ENCODE measurements at places on chromosomes 2 and 18. TPM values are rescaled to one million over a fixed set of nuclear protein-coding genes. Genes with fewer than 3 reads are reported as not detected.

Gene KCTD18
- 13.8 TPM for total RNA-seq

Gene ABCG5
- not detected for total RNA-seq

Gene CDK5R2
- total RNA-seq = not detected

Gene CAPN14
- total RNA-seq = 0.62 TPM

Gene FBXO15
- total RNA-seq = 2.2 TPM

Gene ABCG8
- total RNA-seq = not detected

Gene HRH4
- not detected for total RNA-seq

Gene MYL1
- total RNA-seq = 0.42 TPM

Gene ZNF804A
- total RNA-seq = 1.2 TPM

Gene SERPINB11
- not detected for total RNA-seq

Gene CNGA3
- not detected for total RNA-seq

Gene METAP1D
- total RNA-seq = 15.4 TPM

Gene ARHGAP15
- 12.4 TPM for total RNA-seq

Gene LAMA3
- total RNA-seq = 28.7 TPM

Gene PLB1
- 9.9 TPM for total RNA-seq

Gene LIMS2
- total RNA-seq = 112 TPM

DNA sequence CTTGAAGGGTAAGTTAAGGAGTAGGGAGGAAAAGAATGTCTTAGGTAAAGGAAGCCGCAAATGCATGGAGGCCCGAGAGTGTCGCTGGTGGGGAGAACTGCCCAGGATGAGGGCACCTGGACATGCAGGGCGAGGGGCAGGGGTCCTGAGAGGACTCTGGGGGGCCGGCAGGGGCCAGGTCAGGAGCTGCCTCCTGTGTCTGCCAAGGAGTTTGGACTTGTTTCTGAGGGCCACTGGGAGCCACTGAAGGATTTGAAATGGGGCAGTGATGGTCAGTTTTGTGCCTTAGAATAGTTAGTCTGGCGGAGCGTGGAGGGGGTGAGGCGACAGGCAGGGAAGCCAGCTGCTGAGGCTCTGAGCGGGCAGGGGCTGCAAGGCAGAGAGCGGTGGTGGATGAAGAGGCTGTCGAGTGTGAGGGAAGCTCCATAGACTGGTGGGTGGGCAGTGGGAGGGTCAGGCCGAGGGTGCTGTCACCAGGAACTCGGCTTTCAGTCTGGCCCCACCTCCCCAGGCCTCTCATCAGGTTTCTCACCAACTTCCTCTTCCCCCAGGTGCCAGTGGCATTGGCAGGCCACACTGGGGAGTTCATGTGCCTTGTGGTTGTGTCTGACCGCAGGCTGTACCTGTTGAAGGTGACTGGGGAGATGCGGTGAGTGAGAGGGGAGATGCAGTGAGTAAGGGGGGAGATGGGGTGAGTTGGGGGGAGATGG is 14.7 kb upstream of the SLC4A3 start:
- DNase-seq = no peak

DNA sequence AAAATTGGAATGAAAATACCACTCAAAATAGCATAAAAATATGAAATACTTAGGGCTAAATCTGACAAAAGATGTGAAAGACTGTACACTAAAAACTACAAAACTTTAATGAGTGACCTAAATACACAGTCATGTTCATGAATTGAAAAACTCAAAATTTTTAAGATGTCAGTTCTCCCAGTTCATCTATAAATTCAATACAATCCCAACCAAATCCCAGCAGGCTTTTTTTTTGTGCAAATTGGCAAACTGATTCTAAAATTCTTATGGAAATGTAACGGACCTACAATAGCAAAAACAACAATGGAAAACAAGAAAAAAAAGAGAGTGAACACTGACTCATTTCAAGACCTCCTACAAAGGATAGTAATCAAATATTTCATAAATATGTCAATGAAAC is 4.4 kb upstream of the USP40 start:
- no peak for DNase-seq

DNA sequence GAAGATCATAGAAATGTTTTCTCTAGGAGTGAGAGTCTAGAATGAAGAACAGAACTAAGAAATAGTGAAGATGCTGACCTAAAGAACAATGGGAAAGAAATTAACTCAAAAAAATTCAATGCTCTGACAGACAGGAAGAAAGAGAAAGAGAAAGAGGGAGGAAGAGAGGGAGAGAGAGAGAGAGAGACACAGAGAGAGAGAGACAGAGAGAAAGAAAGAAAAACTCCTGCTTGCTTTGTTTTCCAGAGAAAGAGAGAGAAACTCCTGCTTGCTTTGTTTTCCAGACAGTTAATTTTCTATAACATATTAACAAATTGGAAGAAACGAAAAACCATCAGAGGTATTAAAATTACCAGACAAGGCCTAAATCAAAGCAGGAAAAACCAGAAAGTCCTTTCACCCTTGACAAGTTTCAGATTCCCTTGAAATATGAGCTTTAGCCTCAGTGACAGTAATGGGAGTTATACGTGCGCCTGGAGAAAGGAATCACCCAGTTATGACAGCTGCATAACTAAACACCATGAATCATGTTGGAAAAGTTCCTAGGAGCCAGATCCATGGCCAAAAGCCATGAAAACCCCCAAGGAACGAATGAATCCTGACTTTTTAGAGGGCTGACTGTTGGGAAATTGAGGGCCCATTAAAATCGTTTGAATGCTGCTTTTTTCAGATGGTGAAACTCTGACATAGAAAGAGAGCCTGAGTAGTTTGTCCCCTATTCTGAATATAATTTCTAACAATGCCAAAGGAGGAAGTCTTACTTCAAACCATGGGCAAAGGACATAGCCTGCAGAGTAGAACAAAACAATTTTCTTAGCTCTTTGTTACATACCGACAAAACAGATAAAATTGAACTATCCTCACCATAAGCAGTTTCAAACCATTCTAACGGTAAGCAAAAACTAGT is 228.6 kb upstream of the CHST9 start:
- no peak for DNase-seq

DNA sequence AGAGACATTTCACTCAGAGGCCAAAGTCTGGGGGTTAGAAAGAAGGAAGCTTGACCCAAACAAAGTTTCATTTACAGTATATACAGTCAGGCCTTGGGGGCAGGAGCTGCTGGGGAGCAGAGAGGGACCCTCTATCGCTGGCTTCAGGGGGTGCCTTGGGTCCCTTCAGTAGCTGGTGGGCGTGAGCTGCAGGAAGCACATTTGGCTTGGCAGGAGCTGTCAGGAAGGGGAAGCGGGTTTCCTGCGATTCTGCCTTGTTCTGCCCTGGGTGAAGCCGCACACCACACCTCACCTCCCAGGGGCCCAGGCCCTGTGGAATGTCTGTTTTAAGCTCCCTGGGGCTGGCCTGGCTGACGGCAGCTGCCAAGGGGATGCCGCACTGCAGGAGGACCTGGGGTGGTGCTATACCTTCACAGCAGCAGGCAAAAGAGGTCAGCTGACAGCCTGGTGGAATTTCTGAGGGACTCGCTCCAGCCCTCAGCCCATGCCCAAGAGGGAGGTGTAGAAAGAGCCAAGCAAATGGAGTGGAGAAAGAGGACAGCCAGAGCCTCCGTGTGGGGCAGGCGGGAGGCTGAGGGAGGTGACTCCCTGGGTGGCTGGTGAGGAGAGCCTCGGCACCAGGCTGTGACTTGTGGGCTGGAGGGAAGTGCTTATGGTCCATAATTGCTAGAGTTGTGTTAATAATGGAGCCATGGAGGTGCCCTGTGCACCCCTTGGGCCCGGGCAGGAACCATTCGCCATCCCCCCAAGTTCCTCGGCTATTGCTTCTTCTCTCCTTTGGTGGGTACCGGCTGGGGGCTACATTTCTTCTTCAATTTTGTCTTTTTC is 43.9 kb downstream of the PSD4 start:
- DNase-seq = no peak

- peak; percentile 17 for DNase-seq
These were observed 18.2 kb downstream of the MTHFD2 start for GRCh38 chr2:74216642-74217041.

DNA sequence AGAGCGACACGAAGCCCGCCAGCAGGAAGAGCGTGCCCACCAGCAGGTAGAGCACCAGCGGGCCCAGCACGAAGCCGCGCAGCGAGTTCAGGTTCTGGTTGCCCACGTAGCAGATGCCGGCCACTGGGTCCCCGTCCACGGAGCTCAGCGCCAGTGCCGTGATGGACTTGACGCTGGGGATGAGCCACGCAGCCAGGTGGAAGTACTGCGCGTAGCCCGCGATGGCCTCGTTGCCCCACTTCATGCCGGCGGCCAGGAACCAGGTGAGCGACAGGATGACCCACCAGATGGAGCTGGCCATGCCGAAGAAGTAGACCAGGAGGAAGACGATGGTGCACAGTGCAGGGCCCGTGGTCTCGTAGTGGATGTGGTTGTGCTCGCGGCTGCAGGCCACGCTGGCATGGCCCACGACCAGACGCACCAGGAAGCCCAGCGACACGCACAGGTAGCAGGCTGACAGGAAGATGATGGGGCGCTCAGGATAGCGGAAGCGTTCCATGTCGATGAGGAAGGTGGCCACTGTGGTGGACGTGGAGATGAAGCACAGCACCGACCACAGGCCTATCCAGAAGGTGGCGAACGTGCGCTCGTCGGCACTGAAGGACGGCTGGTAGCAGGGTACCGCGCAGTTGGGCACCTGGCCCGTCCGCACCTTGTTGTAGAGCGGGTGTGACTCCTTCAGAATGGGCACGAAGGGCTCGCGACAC is 2.1 kb downstream of the FZD5 start:
- no peak for DNase-seq

DNA sequence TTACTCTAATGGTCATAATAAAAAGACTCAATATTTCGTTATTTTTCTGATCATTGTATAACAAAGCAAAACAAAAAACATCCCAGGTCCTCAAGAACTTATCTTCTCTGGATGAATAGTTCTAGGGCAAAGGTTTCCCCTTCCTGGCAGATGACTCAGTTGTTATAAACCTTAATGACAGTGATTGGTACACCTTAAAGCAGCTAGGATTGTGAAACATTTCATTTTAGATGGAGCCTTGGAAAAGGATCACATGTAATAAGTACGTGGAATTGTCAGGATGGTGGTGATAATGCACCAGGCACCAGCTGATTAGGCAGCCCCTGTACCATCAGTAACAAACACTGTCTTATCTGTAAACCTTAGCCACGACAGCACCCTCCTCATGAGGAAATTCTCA is 47.2 kb downstream of the MEP1B start:
- DNase-seq = no peak

GRCh38 chr2:494853-495252 is 182.4 kb downstream of the TMEM18 start:
- DNase-seq = no peak

DNA sequence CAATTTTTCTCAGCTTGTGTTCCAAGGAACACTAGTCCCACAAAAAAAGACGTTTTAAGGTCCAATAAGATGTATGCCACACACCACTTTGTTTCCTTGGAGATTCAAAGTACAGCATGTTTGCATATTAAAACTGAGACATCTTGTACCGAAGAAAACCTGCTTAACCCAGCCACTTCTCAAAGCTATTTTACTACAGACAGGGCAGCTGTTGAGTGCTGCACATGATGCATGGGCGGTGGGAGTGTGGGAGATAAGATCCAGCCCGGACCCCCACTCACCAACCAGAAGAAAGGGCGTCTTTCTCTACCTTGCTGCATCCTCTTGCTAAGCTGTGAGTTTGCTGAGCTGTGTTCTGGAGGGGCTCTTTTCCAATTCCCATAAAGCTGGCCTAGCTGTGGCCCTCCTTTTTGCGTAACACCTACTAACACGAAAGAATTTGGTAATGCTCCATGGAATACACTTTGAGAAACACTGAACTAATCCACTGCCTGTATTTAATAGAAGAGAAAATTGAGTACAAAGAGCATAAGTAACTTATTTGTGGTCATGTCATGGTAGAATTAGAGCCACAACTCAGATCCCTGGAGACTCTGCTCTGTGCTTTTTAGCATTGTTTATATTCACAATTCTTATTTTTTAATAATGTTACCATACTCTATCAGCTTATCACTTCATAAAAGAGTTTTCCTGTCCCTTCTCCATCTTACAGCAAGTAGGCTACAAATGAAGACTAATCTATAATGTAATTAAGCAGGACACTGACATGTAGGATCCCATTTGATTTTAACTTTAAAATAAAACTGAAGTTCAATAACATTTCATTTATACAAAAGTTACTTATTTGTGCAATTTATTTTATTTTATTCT is 90.0 kb downstream of the PLEKHM3 start:
- no peak for DNase-seq

- DNase-seq = no peak
These were observed 129.4 kb downstream of the TNS1 start for GRCh38 chr2:217873371-217873770.

GRCh38 chr2:62216616-62217015 is 20.7 kb downstream of the B3GNT2 start:
- no peak for DNase-seq

DNA sequence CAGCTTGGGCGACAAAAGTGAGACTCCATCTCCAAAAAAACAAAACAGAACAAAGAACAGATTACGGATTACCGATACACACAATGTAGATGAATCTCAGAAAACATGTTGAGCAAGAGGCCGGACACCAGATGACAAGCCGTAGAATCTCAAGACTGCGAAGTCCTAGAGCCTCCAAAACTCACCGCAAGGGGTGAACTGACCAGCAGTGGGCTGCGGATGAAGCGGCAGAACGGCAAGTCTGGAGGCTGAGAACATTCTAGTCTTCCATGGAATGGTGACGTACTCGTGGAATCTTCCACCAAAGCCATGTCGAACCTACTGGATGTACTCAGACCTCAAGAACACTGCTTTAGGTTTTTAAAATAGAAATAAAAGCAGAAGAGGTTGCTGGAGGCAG is 198.8 kb downstream of the NDUFA10 start:
- no peak for DNase-seq

DNA sequence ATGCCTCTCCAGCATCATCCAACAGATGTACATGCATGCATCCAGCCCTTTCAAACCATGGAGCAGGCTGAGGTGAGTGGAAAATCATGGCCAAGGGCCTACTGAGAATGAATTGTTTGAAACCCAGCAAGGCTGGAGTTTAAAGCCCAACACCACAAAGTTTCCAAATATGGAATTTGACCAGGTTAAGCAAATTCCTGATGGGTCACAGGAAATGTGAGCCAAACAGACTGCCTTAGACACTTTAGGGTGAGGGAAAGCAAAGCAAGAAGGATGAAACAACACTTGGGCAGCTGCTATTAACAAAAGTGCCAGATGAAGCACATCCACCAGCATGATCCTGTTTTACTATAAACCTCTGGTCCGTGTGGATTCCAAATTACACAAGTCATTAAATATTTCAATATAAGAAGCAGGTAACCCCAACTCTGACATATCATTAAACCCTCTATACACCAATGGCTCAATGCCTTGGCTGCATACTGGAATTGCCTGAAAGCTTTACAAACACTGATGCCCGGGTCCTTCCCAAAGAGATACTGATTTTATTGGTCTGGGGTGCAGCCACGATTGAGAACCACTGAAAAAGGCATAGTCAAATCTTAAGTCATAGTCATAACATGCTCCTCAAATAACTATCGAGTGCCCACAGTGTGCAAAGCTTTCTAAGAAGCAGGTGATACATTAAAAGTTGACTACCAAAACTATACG is 9.1 kb downstream of the KLF7 start:
- DNase-seq = no peak

- no peak for DNase-seq
These were observed 263.2 kb downstream of the IRS1 start for GRCh38 chr2:226536410-226536809.
